ENCODE measurements at places on chromosomes 5 and 9.

DNA sequence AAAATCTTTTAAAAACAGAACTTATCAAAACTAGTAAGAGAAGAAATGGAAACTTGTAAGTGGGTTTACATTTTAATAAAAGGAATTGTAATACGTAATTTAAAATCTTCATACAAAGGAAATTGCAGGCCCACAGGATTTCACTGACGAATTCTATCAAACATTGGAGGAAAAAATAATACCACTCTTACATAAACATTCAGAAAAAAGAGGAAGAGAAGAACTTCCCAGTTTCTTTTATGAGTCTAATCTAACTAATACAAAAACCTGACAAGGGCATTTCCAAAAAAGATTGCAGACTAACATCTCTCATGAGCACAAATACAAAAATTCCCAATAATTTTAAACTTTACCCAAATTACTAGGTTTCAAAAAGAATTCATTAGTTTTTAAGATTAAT, 149.0 kb downstream of the RANBP17 start:
- DNase-seq: no peak

DNA sequence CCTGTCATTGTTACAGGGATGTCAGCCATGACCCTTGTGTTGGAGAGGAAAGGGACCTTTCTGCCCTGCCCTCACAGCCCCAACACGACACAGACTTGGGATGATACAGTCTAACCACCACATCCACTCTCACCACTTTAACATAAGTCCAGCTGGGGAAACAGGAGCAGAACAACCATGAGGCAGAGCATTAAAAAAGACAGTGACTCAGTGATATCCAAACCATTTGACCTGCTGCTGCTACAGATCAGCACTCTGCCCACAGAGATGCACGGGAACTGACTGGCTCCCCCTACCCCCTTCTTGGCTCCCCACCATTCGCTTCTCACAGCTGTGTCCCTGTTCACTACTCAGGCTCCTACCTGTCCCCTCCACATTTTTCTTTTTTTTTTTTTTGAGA, 458.6 kb downstream of the ZNF608 start:
- DNase-seq: no peak

GRCh38 chr9:12699529-12699928, 6.3 kb downstream of the TYRP1 start:
- DNase-seq: no peak

DNA sequence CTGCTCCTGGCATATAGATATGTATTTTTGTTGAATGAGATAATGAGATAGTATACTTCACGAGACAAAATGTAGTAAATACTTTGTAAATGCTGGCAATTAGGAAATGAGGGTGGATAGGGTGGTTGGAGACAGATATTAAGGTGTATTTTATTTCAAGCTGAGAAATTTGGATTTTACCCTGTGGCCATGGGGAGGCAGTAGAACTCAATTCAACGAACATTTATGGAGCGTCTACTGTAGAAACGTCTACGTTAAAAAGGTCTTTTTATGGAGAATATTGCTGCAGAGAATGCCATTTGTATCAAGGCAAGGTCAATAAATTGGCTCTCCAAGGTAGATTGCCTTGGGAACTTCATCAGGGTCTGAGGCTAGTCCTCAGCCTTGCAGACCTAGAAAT, 21.5 kb upstream of the RALGPS1 start:
- DNase-seq: no peak

DNA sequence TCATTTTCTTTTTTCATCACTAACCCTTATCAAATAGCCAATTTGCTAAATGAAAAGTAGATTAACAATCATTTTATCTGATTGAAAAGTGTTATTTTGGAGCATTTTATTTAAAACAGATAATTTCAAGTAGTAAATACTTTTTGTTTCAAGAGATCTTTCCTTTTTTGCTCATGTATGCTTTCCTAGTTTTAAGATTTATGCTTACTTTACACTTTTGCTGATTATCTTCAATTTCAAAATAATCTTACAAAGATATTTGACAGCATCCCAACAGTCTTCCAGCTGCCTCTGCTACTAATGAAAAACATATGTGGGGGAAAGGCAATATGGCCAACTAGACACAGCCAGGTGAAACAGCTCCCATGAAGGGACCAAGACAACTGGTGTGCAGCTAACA, 1027.3 kb upstream of the CDH9 start:
- no peak for DNase-seq

DNA sequence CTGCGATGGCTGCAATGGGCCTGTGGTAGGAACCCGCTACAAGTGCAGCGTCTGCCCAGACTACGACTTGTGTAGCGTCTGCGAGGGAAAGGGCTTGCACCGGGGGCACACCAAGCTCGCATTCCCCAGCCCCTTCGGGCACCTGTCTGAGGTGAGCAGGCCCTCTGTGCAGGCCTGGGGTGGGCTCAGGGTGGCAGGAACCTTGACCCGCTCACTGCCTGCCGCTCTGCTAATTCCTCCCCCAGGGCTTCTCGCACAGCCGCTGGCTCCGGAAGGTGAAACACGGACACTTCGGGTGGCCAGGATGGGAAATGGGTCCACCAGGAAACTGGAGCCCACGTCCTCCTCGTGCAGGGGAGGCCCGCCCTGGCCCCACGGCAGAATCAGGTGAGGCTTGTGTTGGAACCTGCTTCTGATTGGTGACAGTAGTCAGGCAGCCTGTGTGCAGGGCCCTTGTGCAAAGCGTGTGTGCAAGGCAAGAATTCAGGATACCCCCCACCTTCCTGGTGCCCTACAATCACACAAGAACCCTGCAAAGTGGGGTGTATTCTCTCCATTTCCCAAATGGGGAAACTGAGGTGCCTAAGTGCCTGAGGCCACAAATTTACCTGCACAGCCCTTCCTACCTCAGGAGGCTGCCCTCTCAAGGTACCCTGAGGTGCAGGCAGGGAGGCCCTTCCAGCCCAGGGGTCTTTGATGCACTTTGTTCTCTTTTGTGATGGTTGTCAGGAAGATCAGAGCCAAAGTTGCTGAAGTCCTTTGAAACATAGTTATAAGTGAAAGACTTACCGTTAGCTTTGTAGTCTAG, 3.4 kb downstream of the SQSTM1 start:
- no peak for DNase-seq

DNA sequence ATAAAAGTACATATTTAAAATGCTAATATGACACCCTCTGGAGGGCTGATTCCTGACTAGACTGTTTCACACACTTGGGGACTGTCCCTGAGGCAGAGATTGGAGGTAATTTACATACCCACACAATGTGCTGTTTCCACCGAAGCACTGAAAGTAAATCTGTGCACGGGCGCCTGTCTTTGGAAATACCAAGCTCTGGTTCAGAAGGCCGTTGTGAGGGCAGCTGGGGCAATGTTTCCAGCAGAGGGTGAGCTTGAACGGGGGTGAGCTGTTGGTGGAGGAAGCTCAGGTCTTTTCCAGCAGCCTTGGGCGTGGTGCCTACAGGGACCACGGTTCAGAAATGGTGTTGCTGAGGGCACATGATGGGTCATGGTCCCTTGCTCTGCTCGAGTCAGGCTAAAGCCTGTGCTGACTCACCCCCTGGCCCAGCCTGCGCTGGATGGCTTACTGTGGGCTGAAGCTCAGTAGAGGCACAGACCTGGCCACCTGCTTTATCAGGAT, 25.8 kb upstream of the HMCN2 start:
- no peak for DNase-seq

- DNase-seq: peak; percentile 24
These were observed 120.1 kb downstream of the XRCC4 start for GRCh38 chr5:83197326-83197967.

- no peak for DNase-seq
These were observed 306.6 kb downstream of the ACTL7B start for GRCh38 chr9:108549184-108549583.

GRCh38 chr9:4045556-4045955, 254.3 kb downstream of the GLIS3 start:
- no peak for DNase-seq

DNA sequence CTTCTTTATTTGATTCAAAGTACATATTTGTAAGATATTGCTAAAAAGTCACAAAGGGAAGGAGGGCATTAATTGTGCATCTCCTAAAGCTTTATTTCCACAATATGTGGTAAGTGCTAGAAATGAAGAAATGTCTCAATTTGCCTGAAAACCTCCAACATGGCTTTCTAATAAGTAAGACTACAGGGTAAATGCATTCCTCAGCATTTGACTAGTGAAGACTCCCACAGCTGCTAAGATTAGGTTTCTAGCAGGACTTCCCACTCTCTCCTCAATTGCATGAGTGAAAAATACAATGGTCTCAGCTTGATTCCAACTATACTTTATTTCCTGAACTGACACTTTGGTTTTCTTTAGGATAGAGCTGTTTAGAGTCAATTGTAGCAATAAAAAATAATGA, 162.1 kb downstream of the ELAVL2 start:
- no peak for DNase-seq

GRCh38 chr5:1554410-1554967, 30.7 kb upstream of the LPCAT1 start:
- no peak for DNase-seq

DNA sequence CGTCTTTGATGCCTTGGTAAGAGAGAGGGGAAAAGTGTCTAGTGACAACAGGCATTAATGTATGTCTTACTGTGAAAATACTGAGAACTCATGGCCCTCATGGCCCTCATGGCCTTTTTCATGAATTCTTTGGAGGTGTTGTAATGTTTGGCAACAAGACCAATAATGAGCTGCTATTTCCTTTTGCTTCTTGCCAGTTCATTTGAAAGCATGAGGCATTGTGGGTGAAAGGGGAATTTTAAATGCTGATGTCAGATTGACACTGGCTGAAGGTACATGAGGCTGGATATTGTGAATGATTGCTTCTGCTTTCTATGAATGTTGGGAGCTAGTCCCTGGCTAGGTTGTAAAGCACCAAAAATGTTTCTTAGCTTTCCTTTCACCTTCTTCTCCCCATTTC, 79.2 kb downstream of the DOCK2 start:
- no peak for DNase-seq

GRCh38 chr5:143447983-143448382, 44.5 kb upstream of the NR3C1 start:
- DNase-seq: no peak

GRCh38 chr9:86843206-86843605, 104.1 kb downstream of the GAS1 start:
- no peak for DNase-seq

GRCh38 chr9:6188466-6188865, 27.1 kb upstream of the IL33 start:
- no peak for DNase-seq

- DNase-seq: no peak
These were observed 69.8 kb downstream of the MRPL36 start for GRCh38 chr5:1729641-1730486.

DNA sequence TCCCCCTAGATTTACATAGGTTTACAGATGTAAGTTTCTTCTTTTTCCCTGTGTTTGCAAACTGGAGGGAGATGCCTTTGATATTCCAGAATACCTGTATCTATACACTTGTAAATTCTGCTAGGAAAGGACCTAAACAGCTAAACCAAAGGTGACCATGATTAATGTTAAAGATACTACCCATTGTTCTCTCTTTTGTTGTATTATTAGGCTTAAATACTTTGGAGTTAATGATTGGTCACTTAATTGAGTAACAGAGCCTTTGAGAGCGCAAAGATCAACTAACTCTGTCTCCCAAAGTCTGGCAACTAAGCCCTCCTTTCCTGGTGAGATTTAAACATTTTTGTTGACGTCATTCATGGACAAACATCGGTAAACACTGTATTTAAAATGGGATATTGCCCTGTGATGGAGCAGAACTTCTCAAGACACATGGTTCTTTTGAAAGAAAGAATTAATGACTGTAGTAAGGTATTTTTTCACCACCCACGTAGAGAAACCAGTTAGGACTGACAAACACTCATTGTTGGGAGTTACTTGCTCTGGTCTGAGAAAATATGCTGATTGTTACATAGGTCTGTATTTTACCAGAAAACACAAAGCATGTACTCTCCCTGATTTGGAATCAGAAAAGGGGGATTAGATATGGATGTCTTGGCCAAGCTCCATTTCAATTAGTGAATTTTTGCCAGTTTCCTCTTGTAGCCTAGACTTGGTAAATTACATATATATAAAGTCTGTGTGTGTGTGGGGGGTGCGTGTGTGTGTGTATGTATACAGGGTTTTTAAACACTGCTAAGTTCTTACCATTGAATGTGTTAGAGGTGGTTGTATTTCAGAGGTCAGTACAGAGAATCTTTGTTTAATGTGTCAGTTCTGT, 4.6 kb downstream of the VCAN start:
- no peak for DNase-seq

- no peak for DNase-seq
These were observed 36.1 kb upstream of the CCNG1 start for GRCh38 chr5:163401271-163401670.

DNA sequence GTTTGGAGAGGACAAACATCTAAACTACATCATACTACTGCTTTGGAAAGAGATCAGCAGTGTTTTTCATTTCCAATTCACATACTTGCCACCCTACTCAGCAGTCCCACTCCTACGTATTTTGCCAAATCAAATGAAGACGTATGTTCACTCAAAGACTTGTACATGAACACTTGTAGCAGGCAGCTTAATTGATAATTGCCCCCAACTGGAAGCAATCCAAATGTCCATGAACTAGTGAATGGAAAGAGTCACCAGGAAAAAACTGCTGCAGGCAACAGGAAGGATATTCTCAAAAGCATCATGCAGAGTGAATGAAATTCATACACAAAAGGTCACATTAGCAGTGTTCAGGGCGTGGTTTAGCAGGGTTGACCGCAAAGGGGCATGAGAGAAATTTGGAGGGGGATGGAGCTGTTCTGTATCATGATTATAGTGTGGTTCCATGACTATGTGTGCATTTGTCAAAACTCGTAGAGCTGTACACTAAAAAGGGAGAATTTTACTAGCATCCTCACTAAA, 38.8 kb downstream of the PAEP start:
- DNase-seq: no peak

- DNase-seq: no peak
These were observed 52.8 kb downstream of the PRRT1B start for GRCh38 chr9:131598121-131598520.

DNA sequence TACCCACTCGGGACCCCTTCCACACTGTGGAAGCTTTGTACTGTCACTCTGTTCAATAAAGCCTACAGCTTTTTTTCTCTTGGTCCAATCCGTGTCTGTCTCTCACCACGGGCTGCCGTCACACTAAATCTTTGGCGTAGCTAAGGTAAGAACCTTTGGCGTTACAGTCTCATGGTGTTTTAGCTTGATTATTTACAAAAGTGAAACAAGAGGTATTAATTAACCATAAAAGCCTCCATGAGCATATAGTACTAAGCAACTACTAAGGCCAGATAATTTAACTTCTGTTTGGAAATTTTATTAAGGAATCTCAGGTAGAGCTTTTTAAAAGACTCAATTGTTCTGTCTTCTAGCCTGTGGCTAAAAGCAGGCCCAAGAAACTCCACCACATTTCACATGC, 370.7 kb upstream of the TRPC7 start:
- no peak for DNase-seq

GRCh38 chr9:88684046-88684445, 149.1 kb downstream of the NXNL2 start:
- DNase-seq: no peak

- DNase-seq: no peak
These were observed 10.9 kb downstream of the CDH18 start for GRCh38 chr5:19977099-19977498.
